ENCODE measurements at places on chromosomes 12 and 14. TPM values are rescaled to one million over a fixed set of nuclear protein-coding genes. Genes with fewer than 3 reads are reported as not detected.
A peak's percentile ranks its signal among the peaks of the same experiment; 100 is the strongest.

SLCO1B1 gene
- not detected for total RNA-seq

ZDHHC22 gene
- total RNA-seq: 0.12 TPM

RASSF3 gene
- 104 TPM for total RNA-seq

PRR4 gene
- 1.0 TPM for total RNA-seq

CLEC4C gene
- 0.39 TPM for total RNA-seq

- peak; percentile 54 for DNase-seq
These were observed 421 bp downstream of the GLT1D1 start for GRCh38 chr12:128853600-128854197.

GRCh38 chr14:53331247-53331646, 178.1 kb upstream of the DDHD1 start:
- DNase-seq: no peak

GRCh38 chr14:99519931-99520421, 38.8 kb downstream of the CCNK start:
- DNase-seq: no peak

GRCh38 chr12:100399095-100399494, 42.2 kb downstream of the SLC17A8 start:
- DNase-seq: no peak

DNA sequence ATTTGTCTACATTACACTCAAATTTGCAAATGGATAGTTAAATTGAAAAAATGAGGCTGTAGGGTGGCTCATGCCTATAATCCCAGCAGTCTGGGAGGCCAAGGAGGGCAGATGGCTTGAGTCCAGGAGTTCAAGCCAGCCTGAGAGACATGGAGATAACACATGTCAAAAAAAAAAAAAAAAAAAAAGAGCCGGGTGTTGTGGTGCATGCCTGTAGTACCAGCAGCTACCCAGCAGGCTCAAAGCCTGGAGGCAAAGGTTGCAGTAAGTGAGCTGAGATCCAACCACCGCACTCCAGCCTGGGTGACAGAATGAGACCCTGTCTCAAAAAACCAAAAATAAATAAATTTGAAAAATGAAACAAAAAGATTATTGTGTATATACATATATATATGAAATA, 119.9 kb upstream of the MGAT4C start:
- no peak for DNase-seq

DNA sequence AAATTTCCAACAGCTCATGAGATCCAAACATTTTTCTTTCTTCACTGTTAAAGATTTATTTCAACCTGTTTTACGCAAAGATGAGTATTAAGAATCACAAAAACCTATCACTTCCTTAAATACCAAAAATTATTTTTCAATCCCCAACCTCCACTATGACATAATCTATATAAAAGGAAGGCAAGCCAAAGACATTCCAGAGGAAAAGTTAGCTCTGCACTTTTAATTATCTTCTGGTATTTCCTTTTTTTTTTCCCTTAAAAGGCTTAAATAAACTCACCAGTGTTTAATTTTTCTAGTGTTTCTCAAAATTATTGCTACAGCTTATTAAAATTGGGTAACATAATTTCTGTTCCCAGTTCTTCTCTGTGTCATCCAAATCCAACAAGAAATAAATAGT, 75.9 kb downstream of the BMP4 start:
- no peak for DNase-seq

DNA sequence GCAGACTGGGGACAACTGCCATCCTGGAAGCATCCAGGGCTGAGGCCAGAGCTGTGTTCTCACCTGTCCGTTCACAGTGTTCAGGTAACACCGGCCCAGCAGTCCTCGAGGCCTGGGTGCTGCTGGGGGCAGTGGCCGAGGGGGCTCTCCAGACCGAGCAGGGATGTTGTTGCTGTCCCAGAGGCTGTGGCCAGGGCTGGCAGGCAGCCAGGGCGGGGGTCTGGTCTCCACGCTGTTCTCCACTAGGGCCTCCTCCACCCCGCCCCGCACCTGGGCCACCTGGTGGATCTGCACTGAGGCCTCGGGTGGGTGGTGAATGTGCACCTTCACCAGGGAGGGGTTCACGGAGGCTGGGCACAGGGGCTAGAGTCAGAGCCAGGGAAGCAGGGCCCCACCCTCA, 57.4 kb downstream of the ISCA2 start:
- no peak for DNase-seq

- DNase-seq: no peak
These were observed 154.7 kb downstream of the FBXL14 start for GRCh38 chr12:1439687-1440086.

- no peak for DNase-seq
These were observed 616 bp upstream of the CCDC77 start for GRCh38 chr12:400828-401227.

- peak; percentile 55 for DNase-seq
These were observed 41.6 kb downstream of the UBE3B start for GRCh38 chr12:109518820-109519665.

- DNase-seq: no peak
These were observed 772.5 kb upstream of the ALG10B start for GRCh38 chr12:37543966-37544668.

All from B cell (primary cell).